Dermis lymphatic vessel endothelial cell (primary cell): ENCODE measurements at places on chromosomes 4 and X. TPM values are rescaled to one million over a fixed set of nuclear protein-coding genes. Genes with fewer than 3 reads are reported as not detected.

The ARHGAP10 gene
- total RNA-seq, result 8.9 and 9.7 TPM in 2 replicates

The USP27X gene
- 3.1 and 3.8 TPM in 2 replicates for total RNA-seq

The CABS1 gene
- not detected in 2 replicates for total RNA-seq

The SPP1 gene
- not detected in 2 replicates for total RNA-seq

The UGT2B10 gene
- total RNA-seq, result not detected in 2 replicates

The STARD8 gene
- 37.6 and 54.2 TPM in 2 replicates for total RNA-seq

The ADGRG2 gene
- under 0.01 TPM in 2 replicates for total RNA-seq

The TLR1 gene
- 5.5 and 8.1 TPM in 2 replicates for total RNA-seq

The CTAG1A gene
- total RNA-seq, result not detected in 2 replicates

The SASH3 gene
- total RNA-seq, result not detected in 2 replicates

The ANAPC10 gene
- total RNA-seq, result 20.0 and 25.2 TPM in 2 replicates

The TRIM61 gene
- not detected in 2 replicates for total RNA-seq

The FBXW7 gene
- total RNA-seq, result 50.3 and 66.4 TPM in 2 replicates

The ASB5 gene
- under 0.01 TPM in 1 of 2 replicates, not detected in the other for total RNA-seq

The SPANXD gene
- total RNA-seq, result not detected in 2 replicates

The BBS12 gene
- total RNA-seq, result 4.4 and 6.8 TPM in 2 replicates

The SH3D19 gene
- total RNA-seq, result 42.6 and 46.3 TPM in 2 replicates

The TLR6 gene
- 0.09 and 0.11 TPM in 2 replicates for total RNA-seq

The FAM114A1 gene
- total RNA-seq, result 66.5 and 82.4 TPM in 2 replicates

The PASD1 gene
- not detected in 2 replicates for total RNA-seq

The UNC5C gene
- total RNA-seq, result not detected in 2 replicates

The PPAT gene
- total RNA-seq, result 7.2 and 16.9 TPM in 2 replicates

The KDR gene
- 223 and 425 TPM in 2 replicates for total RNA-seq

The CT45A1 gene
- not detected in 2 replicates for total RNA-seq

The FANCB gene
- 2.0 and 3.2 TPM in 2 replicates for total RNA-seq

The MUC7 gene
- not detected in 2 replicates for total RNA-seq

The STK26 gene
- 0.09 and 0.22 TPM in 2 replicates for total RNA-seq

The VCX2 gene
- not detected in 2 replicates for total RNA-seq

The XAGE1B gene
- total RNA-seq, result not detected in 2 replicates

The BEX3 gene
- 201 and 209 TPM in 2 replicates for total RNA-seq

The MAGEB1 gene
- total RNA-seq, result not detected in 2 replicates

The EREG gene
- under 0.01 TPM in 1 of 2 replicates, not detected in the other for total RNA-seq

The SPANXB1 gene
- not detected in 2 replicates for total RNA-seq

The SOWAHB gene
- total RNA-seq, result not detected in 2 replicates

The TRIM60 gene
- total RNA-seq, result not detected in 2 replicates

The CXCL10 gene
- not detected in 2 replicates for total RNA-seq

The SRPX2 gene
- total RNA-seq, result 1.4 and 4.0 TPM in 2 replicates

The NUDT10 gene
- total RNA-seq, result under 0.01 and 0.11 TPM in 2 replicates

The ABCD1 gene
- total RNA-seq, result 6.0 and 7.7 TPM in 2 replicates

The ZBTB49 gene
- 2.2 and 3.0 TPM in 2 replicates for total RNA-seq

The ZNF711 gene
- 2.5 and 10.3 TPM in 2 replicates for total RNA-seq

The USP17L25 gene
- not detected in 2 replicates for total RNA-seq

The CAPN6 gene
- total RNA-seq, result not detected in 2 replicates

The RGN gene
- 0.33 and 0.34 TPM in 2 replicates for total RNA-seq

The SGMS2 gene
- 33.6 and 49.3 TPM in 2 replicates for total RNA-seq

The ZCCHC12 gene
- not detected in 2 replicates for total RNA-seq

The CT45A3 gene
- not detected in 2 replicates for total RNA-seq

The NPY1R gene
- under 0.01 and 0.09 TPM in 2 replicates for total RNA-seq

The GRK4 gene
- total RNA-seq, result 2.4 and 3.7 TPM in 2 replicates

The RNF150 gene
- total RNA-seq, result 0.11 and 0.17 TPM in 2 replicates

The FAM53A gene
- total RNA-seq, result 0.65 and 2.1 TPM in 2 replicates

The CDX4 gene
- not detected in 2 replicates for total RNA-seq

The MAGED4 gene
- 30.3 and 36.1 TPM in 2 replicates for total RNA-seq

The MAGEC3 gene
- total RNA-seq, result not detected in 2 replicates
